ENCODE measurements at places on chromosomes 2 and 18. TPM values are rescaled to one million over a fixed set of nuclear protein-coding genes. Genes with fewer than 3 reads are reported as not detected.

DNA sequence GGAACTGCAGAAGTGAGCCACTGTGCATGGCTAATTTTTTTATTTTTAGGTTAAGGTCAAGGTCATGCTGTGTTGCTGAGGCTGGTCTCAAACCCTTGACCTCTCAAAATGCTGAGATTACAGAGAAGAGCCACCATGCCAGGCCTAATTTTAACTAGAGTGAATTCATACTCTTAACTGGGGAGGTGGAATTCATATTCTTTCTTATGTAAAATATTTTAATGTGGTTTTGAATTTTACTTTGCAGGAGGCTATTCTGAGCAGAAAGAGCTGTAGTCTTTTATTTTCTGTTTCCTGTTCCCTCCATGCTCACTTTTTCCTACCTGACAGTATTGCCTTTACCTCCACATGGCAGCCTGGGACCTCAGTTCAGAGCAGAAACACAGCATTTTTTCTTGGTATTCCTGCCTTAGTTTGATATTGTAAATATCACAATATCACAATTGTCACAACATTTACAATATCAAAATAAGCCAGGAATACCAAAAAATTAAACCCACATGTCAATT, 37.1 kb upstream of the CCNYL1 start:
- DNase-seq, result no peak
- H3K4me1 ChIP-seq, result no peaks in the 10 kb centered on the region
- H3K4me3 ChIP-seq, result no peak overlapping the region
- H3K27ac ChIP-seq, result no peak overlapping the region
- H3K27me3 ChIP-seq, result no peaks in the 10 kb centered on the region
- no peaks in the 10 kb centered on the region for H3K36me3 ChIP-seq

Gene ANKRD62
- not detected for total RNA-seq

Gene CRACDL
- total RNA-seq, result 13.0 TPM

DNA sequence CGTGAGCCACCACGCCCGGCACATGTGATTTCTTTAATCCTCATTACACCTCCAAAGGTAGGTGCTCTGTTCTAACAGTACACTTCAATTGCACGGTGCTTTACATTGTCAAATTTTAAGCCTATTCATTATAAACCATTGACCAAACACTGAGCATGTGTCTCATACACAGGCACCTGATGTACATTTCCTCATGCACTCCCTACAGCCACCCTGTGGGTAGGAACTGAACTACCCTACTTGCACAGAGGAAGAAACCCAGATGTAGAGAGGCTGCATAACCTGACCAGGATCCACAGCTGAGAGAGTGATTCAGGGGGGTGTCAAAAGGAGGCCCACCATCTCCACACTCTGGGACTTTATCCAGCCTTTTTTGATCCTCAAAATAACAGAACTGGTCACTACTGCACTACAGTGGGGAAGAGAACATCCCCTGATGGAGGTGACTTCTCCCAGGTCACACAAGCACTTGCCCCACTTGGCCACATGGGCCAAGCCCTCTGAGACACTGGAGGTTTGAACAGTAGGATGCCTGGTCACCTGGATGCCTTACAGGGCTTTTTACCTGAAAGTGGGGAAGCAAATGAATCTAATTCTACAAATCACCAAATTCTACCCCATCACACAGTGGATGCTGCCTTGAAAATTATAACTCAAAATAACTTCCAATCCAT, 6.9 kb upstream of the DPYSL5 start:
- no peak overlapping the region for H3K4me3 ChIP-seq
- no peak for DNase-seq
- no peaks in the 10 kb centered on the region for H3K4me1 ChIP-seq
- peaks cover 68% of the 10 kb centered on the region for H3K27me3 ChIP-seq
- no peaks in the 10 kb centered on the region for H3K36me3 ChIP-seq
- H3K27ac ChIP-seq, result no peak overlapping the region

Gene SNX17
- 89.8 TPM for total RNA-seq

All from suprapubic skin (tissue), 4 donors.